Osteoblast (primary cell): ENCODE measurements at places on chromosomes 1 and 21. TPM values are rescaled to one million over a fixed set of nuclear protein-coding genes. Genes with fewer than 3 reads are reported as not detected.
A peak's percentile ranks its signal among the peaks of the same experiment; 100 is the strongest.

The C1orf53 gene
- 6.5 and 9.7 TPM in 2 replicates for total RNA-seq

The C1orf56 gene
- total RNA-seq = 4.4 and 5.4 TPM in 2 replicates

DNA sequence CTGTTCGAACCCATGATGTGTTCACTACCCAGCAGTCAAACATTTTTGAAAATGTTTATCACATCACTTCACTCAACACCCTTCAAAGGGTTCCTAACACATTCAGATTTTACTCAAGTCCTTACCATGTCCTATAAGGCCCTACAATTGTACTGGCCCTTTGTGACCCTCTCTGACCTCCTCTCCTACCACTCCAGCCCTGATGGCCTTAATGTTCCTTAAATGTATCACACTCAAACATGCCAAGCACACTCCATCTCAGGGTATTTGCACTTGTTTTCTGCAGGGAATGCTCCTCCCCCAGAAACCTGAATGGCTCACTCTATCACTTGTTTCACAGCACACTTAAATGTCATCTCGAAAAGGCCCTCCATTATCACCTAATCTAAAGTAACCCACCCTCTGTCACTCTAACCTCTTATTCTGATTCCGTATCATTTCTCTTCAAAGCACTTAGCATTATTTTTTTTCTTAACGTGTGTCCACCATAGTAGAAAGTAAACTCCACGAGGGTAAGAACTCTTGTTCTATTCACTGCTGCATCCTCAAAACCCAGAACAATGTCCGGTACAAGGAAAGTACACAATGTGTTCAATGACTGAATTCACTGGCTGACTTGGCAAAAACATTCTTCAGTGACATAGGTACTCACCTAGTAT lies 7.3 kb downstream of the ARID4B start:
- DNase-seq = no peak

The GADD45A gene
- total RNA-seq = 48.0 and 48.9 TPM in 2 replicates

DNA sequence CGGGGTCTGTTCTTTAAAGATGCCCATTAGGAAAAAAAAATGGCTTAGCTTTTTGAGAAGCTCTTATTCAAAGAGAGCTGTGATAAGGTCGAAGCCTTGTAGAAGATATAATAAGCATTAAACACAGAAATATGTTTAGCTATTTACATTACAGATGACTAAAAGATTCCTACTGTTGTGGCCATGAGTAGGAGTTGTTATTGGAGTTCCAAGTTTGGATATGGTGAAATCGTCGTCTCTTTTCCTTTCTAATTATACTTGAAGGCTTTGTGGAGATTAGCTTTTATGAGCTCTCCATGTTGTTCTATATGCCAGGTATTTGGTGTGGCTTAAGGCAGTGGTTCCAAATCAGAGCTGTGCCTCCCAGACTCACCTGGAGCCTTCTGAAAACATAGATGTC lies 79.9 kb upstream of the LAMC2 start:
- DNase-seq = no peak

- no peak for DNase-seq
Observed at GRCh38 chr1:38221006-38221649, 174.5 kb upstream of the POU3F1 start.

The CHRM3 gene
- under 0.01 and 0.29 TPM in 2 replicates for total RNA-seq

DNA sequence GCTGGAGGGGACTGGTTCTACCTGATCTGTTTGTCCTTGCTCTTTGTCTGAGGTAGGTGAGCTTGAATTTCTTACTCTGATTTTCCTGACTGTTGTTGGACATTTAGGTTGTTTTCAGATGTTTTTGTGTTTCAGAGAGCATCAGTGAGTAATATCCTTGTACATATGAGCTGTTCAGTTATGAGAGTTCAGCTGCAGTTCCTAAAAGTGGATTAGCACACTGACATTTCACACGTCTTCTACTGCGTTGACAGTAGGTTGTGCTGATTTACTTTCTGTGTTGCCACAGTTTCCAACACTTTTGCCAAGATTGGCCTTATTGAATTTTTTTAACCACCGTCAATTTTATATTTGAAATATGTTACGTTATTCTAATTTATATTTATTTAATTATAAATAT lies 27.7 kb downstream of the CXADR start:
- DNase-seq = no peak

- no peak for DNase-seq
Observed at GRCh38 chr1:36884801-36885200, 149.5 kb downstream of the GRIK3 start.

The NAV1 gene
- total RNA-seq = 47.0 and 47.1 TPM in 2 replicates

DNA sequence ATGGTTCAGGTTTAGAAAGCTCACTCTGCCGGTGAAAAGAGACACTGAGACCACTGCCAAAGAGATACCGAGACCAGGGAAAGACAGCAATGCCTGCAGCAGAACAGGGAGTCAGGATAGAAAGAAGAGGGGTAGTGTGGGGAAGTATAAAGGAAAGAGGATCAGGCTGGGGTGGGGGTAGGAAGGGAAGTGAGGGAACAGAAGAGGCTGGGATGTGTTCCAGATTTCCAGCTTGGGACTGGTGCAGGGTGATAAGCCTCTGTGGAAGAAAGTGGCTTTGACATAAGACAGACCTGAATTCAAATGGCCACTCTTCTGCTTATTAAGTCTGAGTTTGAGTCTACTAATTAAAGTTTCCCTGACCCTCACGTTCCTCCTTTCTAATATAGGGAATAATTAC lies 105.9 kb downstream of the PIK3R3 start:
- no peak for DNase-seq

The PGBD5 gene
- total RNA-seq = under 0.01 and 0.29 TPM in 2 replicates

DNA sequence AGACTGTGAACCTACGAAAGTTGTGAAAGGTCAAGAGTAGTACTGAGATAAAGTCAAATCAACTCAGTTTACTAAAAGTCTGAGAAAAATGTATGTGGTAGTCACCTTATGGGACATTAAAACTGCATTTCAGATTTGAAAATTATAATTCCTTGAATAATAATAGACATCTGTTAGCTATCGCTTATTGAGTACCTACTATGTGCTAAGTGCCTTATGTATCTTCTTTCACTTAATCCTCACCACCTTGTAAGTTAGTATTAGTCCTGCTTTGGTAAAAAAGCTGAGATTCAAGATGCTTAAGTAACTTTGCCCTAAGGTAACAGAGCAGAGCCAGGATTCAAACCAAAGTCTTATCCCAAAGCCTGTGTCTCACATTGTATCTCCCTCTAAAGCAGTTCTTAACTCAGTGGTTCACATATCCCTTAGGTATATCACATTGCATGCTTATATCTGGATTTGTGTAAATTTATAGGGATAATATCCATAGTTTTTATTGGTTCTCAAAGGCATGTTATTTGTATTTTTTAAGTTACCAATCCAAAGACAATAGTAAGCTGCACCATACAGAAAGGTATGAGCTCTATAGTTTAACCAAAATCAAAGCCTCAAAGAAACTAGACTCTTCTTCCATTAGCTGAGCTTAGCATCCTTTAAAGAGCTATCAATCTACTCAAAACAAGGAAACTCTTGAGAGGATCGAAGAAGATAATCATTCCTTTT lies 865 bp downstream of the PIGC start:
- no peak for DNase-seq

The COL8A2 gene
- total RNA-seq = 12.7 and 15.2 TPM in 2 replicates

The SLC44A5 gene
- total RNA-seq = under 0.01 and 0.36 TPM in 2 replicates

- no peak for DNase-seq
Observed at GRCh38 chr1:154115180-154115579, 39.7 kb downstream of the NUP210L start.

- DNase-seq = no peak
Observed at GRCh38 chr1:152044386-152044785, 7.6 kb upstream of the S100A11 start.

DNA sequence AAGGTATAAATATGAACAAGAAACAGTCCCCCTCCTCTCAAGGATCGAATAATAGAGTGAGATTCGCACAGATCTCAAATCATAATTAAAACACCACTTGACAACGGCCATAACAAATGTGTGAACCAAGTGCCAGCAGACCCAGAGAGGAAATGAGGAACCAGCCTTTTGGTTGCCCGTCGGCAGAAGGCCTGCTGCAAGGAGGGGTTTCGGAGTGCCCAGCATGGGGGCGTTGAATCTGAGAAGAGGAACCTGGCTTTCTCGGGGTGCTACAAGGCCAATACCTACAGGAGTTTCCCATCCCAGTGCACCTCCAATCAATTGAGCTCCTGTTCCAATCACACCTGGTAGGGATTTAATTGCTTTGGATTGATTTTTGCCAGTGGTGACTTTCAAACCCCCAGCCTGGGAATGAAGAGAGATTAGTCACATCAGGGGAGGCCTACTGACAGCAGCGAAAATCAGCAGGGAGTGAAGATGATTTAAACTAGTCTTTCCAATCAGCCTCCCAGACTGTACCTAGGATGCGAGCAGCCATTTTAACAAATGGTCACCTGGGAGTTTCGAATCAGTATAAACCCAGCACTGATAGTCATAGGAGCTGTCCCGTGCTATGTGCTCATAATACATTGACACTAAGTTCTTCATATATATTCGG lies 263.8 kb downstream of the KAZN start:
- DNase-seq = no peak

GRCh38 chr1:98429965-98430443 lies 231.5 kb upstream of the SNX7 start:
- no peak for DNase-seq

The PTAFR gene
- under 0.01 TPM in 2 replicates for total RNA-seq

GRCh38 chr1:36922593-36923426 lies 111.5 kb downstream of the GRIK3 start:
- no peak for DNase-seq

DNA sequence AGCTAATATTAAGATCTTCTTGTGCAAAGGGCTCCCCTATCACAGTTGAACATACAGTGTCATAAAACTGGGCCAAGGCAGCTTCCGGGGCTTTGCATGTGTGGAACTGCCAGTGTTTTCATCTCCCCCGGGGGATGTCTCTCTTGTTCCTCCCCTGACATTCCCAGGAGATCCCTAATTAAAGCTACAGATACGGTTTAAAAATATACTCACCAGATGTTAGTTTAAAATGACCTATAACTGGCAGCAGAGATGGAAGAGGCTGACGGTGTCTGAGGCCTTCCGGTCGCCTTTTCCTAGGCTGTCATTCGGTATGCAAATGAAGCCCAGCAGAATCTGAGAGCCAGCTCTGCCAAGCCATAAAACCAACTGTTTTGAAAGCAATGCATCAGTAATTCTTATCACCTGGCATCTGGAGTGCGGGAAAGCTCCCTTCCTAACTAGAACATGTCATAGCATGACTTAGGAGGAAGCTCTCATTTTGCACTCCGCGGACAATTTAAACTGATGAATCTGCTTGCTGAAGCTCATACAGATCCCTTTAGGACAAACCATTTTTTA lies 436.5 kb upstream of the VAMP3 start:
- peak; percentile 83 for DNase-seq

GRCh38 chr1:89287181-89288050 lies 14.8 kb upstream of the GBP5 start:
- DNase-seq = no peak

GRCh38 chr1:183804387-183804786 lies 533 bp upstream of the RGL1 start:
- no peak for DNase-seq

The FMO5 gene
- 2.7 and 3.6 TPM in 2 replicates for total RNA-seq

The LORICRIN gene
- not detected in 2 replicates for total RNA-seq

- DNase-seq = no peak
Observed at GRCh38 chr1:234760303-234760723, 150.3 kb upstream of the IRF2BP2 start.

- DNase-seq = no peak
Observed at GRCh38 chr1:17355898-17356297, 16.1 kb upstream of the PADI6 start.

DNA sequence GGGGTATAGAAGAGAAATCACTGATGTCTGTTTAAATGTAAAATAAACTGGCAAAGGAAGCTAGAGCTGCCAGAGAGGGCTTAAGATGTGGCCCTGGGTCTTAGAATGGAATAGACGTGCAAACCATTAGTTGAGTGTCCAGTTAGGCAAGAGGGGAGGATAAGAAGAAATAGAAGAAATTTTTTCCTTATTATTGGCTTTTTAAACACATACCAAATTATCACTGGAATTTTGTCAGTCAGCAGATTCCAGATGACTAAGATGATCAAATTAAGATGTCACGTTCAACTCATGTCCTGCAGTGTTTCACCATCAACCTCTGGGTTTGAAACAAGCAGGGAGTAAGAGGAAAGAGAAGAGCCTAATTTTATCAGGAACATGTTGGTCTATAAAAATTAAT lies 71.6 kb upstream of the C1orf21 start:
- DNase-seq = no peak

The AMY2B gene
- total RNA-seq = 6.2 and 6.8 TPM in 2 replicates

The SHE gene
- not detected in 2 replicates for total RNA-seq

GRCh38 chr1:78255383-78255782 lies 209.6 kb downstream of the GIPC2 start:
- peak; percentile 8 for DNase-seq

The RXFP4 gene
- not detected in 2 replicates for total RNA-seq

- DNase-seq = peak; percentile 86
Observed at GRCh38 chr1:236502972-236503639, 20.7 kb upstream of the LGALS8 start.

- DNase-seq = peak; percentile 80
Observed at GRCh38 chr1:32888134-32888533, 1.8 kb downstream of the HPCA start.

DNA sequence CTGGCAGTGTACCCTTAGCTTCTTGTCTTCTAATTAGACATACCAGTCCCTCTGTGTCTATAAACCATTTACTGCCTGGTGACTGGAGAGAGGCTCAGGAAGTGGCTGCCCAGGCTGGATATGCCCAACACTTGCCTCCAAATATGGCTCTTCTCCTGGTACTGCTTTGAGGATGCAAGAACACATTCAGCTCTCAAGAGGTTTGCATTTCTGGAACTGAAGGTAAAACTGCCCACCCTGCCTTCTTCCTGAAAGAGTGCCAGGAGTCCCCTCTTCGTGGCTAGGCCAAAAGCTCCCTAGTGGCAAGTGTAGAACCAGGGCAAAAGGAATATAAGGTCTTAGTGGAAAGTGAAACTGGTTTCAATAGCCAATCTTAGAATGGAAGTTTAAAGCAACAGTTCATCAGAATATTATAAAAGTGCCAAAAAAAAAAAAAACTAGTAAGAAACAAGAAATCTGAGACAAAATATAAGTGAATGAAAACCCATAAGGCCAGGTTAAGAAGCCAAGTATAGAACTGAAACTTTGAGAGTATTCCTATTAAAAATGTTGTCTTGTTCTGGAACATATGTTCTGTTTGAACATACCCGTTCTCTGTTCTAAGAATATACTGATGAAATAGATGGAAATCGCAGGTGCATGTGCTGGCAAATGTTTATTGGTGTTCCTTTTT lies 77.2 kb upstream of the CTTNBP2NL start:
- DNase-seq = no peak

DNA sequence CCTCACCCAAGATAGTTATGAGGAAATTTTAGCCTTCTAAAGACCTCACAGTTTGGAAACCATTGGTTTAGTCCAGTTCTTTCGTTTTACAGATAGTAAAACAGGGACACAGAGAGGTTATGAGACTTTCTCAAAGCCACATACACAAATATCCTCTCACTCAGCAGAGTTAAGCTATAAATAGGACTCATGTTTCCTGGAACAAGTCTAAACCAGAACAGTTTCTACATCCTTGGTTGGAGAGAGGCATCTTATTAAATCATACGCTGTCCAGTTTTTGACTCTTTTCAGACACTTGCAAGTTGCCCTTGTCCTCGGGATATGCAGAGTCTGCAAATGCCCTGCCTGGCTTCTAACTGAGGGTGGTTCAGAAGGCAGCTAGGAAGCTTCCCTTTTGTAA lies 462.1 kb upstream of the DEPDC1 start:
- DNase-seq = no peak

The OR10J1 gene
- not detected in 2 replicates for total RNA-seq
